ENCODE measurements at places on chromosomes 7 and 10.

DNA sequence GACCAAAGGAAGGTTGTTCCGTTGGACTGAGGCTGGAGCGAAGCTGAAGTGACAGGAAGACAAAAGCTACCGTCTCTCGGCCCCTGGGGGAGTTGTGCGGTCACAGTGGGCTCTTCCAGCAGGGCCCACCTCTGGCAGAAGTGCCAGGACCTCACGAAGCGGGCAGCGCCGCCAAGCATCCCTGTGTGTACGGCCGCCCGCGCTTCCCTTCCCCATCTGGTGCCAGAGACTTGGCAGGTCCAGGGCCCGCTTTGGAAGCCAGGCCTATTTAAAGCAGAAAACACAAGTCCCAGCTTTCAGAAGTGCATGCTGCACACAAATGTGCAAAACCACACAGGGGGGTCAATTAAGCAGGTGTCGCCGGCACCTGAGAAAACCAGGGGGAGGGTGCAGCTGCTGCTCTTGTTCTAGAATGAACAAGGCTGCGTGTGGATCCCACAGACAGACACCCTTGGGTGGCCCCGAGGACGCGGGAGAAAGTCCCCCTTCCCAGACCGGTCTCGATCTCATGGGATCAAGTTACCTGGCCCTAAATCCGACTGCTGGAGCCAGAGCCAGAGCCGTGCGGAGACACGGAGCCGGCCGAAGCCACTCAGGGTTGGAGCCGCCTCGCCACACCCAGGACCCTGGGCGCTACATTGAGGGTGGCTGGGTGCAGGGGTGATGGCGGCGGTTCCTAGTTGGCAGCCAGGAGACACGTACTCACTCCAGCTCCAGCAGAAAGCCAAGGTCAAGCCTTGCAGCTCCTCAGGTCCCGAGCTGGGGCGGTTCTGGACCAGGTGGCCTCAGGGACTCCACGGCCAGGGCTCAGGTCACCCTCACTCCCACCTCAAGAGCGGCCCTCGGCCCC lies 51.8 kb upstream of the PPP2R2D start:
- DNase-seq = no peak

GRCh38 chr10:79007421-79008319 lies 61.1 kb upstream of the ZMIZ1 start:
- no peak for DNase-seq

- no peak for DNase-seq
Measured at GRCh38 chr10:71975871-71976725, 11.9 kb downstream of the CHST3 start.

- DNase-seq = no peak
Measured at GRCh38 chr7:121202834-121203233, 126.0 kb upstream of the WNT16 start.
